ENCODE measurements at places on chromosomes 12 and 14. TPM values are rescaled to one million over a fixed set of nuclear protein-coding genes. Genes with fewer than 3 reads are reported as not detected.

- DNase-seq = no peak
These were observed 93.7 kb upstream of the SFSWAP start for GRCh38 chr12:131617179-131617578.

DNA sequence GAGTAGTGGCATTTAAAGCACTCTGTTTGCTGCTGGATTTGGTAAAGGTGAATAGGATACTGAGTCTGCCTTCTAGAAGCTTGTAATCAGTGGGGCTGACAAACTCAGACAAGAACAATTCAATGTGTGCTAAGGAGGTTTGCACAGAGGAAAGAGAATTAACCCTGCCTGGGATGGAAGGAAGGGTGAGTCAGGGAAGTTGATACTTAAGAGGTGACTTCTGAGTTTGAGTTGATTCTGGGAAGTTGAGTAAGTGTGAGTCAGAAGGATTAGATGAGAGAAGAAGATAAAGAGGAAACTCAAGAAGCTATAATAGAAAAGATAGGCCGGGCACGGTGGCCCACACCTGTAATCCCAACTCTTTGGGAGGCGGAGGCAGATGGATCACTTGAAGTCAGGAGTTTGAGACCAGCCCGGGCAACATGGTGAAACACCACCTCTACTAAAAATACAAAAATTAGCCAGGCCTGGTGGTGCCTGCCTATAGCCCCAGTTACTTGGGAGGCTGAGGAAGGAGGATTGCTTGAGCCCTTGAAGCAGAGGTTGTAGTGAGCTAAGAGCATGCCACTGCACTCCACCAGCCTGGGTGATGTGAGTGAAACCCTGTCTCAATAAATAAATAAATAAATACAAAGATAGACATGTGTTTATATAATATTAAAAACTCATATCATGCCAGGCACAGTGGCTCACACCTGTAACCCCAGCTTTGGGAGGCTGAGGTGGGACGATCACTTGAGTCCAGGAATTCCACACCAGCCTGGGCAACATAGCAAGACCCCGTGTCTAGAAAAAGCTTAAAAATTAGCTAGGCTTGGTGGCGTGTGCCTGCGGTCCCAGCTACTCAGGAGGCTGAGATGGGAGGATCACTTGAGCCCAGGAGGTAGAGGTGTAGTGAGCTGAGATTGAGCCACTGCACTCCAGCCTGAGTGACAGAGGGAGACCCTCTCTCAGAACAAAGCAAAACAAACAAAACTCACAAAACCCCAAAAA, 126.8 kb upstream of the CPM start:
- no peak for DNase-seq

GRCh38 chr12:132700212-132700822, 10.3 kb upstream of the PGAM5 start:
- DNase-seq = no peak

MGP gene
- 52.5 TPM for polyA plus RNA-seq

DNA sequence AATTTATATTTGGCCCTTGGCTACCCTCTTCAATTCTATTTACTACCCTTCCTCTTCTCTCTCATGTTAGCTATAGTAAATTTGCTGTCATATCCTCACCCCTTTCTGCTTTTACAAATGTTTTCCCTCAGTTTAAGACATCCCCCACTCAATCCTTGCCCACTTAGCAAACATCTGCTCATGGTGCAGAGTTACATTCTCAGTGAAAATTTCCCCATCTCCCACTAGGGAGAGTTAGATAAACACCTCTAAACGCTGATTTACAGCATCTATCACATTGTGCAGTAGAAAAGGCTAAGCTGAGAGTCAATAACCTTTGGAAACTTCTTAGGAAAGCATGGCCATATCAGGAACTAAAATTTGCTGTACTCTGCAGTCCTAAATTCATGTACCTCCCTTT, 69.0 kb downstream of the DENND5B start:
- no peak for DNase-seq

Data from right renal pelvis (tissue), 4 donors.